ENCODE measurements at places on chromosomes 2 and 18.

DNA sequence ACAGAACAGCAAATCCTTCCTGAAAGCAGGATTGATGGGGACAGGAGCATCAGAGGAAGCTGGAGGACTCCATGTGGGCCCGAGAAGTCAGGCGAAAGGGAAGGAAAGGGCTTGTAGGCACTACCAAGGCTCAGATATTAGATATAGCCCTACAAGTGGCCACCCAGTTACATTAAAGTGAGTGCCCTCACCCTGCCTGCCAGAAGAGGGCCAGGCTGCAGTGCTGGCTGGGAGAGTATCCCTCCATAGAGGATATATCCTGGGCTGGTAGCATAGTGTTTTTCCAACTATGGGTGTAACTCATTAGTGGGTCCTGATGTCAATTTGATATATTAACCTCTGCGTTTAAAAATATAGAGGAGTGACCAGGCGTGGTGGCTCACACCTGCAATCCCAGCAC, 285.2 kb downstream of the MYCN start:
- DNase-seq = no peak

GRCh38 chr2:109472974-109473373, 140.8 kb downstream of the SEPTIN10 start:
- DNase-seq = no peak

GRCh38 chr2:235669983-235670962, 176.4 kb downstream of the AGAP1 start:
- DNase-seq = peak; percentile 39

GRCh38 chr2:48347712-48348111, 182.2 kb upstream of the STON1 start:
- DNase-seq = no peak

DNA sequence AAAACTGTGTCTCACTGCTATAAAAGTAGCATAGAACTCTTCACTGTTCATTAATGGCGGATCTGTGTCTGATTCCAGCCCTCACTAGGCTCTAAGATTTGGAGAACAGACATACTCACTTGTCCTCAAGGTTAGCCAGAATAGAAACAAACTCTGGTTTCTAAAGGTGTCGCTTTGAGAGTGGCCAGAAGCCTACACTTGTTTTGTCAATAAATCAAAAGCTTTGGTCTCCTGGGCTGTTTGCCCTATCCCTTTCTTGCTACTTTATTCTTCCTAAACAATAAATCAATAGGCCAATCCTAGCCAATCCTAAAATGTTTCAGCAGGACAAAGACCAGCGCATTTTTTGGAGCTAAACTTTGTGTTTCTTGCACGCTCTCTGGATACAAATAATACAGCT, 1064.6 kb upstream of the CHAC2 start:
- DNase-seq = no peak
